ENCODE measurements at places on chromosomes 5 and 9.

DNA sequence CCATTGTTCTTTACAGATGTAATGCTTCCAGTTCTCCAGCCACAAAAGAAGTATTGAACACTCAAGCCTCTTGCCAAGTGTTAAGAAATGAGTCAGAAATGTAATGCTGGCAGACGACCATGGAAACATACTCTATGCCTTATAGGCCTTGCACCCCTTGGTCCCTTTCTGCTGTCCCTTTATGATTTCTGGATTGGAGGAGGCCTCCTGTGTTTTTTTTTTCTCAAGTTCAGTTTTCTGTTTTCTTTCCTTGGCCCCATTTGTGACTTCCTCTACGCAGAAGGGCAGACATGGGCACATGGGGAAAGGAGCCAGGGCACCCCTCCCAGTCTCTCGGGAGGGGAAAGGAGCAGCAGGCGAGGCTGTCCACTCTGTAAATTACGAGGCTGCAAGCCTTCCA is 53.4 kb downstream of the SNX18 start:
- no peak for DNase-seq

DNA sequence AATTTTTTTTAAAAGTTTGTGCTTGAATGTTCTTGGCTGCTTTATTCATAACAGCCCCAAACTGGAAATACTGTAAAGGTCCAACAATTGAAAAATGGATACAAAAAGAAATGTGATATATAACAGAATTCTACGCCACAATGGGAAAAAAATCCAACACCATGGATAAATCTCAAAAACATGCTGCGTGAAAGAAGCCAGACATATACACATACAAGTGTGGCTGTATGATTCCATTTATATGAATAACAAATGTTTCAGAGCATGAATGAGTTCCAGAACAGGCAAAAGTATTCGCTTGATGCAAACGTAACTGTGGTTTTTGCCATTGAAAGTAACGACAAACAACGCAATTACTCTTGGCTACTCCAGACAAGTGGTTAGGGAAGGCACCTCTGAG is 7.2 kb upstream of the SFXN1 start:
- DNase-seq, result no peak

DNA sequence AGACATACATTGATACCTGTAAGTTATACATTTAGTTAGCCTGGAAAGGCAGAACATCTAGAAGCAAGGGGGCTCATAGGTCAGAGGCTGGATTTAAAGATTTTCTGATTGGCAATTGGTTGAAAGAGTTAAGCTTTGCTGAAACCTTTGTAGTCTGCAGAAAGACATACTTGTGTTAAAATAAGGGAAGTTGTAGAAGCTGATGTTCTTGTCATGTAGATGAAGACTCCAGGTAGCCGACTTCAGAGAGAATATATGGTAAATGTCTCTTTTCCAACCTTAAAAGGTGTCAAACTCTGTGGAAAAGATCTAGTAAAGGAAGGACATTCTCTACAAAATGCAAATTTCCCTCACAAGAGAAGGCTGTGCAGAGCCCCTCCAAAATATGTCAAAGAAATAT is 62.9 kb upstream of the ADAMTS16 start:
- DNase-seq, result no peak

- no peak for DNase-seq
These were observed 3.2 kb upstream of the CORO2A start for GRCh38 chr9:98195671-98196070.

DNA sequence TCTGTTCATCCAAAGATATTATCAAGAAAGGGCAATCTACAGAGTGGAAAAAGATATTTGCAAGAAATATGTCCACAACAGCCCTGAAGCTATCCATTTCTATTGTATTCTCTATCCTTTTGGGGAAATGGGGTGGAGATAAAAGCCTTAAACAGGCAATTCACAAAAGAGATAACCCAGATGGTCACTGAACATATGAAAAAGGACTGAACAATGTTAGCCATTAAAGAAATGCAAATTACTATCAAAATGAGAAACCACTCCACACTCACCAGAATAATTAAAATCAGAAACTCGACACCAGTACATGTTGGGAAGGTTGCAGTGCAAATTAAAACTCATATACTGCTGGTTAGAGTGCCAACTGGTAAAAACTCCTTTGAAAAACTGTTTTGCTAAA is 955.2 kb upstream of the DMAC1 start:
- no peak for DNase-seq

DNA sequence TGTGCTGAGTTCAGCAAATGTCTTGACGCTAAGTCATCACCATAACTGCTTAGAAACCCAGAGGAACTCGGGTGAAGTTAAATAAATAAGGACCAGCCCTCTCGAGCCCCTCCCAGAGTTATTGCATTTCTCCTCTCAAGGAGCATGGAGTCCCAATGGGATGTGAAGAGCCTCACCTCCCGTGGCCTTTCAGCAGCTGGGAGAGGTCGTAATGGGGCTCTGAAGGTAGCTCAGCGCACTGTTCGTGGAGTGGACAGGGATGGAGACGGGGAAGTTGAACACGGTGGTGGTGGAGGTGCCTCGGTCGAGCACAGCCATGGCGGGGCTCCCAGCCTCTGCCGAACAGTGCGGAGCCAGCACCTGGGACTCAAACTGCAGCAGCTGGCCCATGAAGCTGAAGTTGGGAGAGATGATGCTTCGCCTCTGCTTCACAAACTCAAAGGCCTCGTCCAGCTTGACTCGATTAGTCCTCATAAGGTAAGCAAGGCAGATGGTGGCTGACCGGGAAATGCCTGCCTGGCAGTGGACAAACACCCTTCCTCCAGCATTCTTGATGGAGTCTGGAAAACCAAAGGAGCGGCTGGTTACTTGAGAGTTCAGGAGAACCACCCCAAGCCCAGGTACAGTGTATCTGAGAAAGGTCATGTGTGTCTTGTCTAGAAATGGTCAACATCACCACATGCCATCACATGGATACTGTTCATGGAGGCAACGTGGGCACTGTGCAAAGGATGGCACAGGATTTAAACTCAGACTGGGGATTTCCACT is 2.2 kb downstream of the DUSP1 start:
- no peak for DNase-seq

GRCh38 chr9:124412228-124412575 is 3.0 kb downstream of the PSMB7 start:
- no peak for DNase-seq

DNA sequence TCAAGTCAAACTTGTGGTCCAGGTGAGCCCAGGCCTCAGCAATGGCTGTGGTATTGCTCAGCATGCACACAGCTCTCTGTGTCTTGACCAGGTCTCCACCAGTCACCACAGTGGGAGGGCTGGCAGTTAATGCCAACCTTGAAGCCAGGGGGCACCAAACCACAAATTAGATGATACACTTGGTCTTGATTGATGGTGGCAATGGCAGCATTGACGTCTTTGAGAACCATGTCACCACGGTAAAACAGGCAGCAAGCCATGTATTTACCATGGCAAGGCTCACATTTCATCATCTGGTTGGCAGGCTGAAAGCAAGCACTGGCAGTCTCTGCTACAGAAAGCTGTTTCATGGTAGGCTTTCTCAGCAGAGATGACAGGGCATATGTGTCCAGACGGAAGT is 40.0 kb downstream of the NIM1K start:
- peak; percentile 55 for DNase-seq

- DNase-seq, result no peak
These were observed 150.3 kb upstream of the COL5A1 start for GRCh38 chr9:134491196-134491835.

DNA sequence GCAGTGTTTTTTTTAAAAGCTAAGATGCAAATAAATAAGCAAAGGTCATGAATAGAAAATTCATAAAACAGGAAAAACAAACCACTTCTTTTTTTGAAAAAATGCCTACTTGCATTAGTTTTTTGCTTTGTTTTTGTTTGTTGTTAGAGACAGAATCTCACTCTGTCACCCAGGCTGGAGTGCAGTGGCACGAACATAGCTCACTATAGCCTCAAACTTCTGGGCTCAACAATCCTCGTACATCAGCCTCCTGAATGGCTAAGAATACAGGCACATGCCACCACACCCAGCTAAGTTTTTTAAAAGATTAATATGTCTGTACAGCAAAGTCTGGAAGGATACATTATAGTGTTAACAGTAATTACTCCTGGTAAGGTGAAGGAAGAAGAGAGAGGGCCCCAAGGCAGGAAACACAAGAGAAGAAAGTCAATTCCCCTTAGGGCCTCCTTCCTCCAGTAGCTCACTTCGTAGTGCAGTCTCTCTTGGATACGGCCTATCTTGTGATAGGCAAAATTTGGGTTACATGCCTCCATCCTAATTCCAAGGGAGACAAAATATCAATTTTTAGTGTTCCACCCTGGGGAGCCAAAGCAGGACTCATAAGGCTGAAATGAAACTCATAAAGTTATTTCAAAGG is 15.3 kb downstream of the FAM169A start:
- no peak for DNase-seq

DNA sequence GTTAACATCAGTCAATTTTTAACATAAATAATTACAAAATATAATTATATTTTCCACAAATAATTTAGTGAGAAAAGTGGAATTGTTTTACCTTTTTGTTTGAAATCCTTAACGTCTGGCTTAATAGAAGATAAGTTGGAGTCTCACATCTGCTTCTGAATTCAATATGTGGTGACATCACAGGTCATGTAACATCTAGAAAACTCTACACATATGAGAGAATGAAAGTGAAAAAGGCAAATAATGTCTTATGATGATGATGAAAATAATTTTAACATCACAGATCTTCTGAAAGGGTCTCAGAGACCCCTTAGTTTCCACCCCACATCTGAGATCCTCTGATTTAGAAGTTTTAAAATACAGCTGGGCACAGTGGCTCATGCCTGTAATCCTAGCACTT is 81.5 kb downstream of the PRKACG start:
- no peak for DNase-seq

Measured in hematopoietic multipotent progenitor cell treated with erythropoietin and hydrocortisone succinate and interleukin-3 and kit ligand, for 8 days (in vitro differentiated cells).